ENCODE measurements at places on chromosomes 12 and 14.

GRCh38 chr14:87097015-87097414 lies 896.0 kb downstream of the GALC start:
- no peak for DNase-seq

- DNase-seq, result no peak
These were observed 45.3 kb downstream of the FRS2 start for GRCh38 chr12:69515394-69515930.

GRCh38 chr14:60064491-60065072 lies 27.1 kb upstream of the PCNX4 start:
- DNase-seq, result no peak

- no peak for DNase-seq
These were observed 31.2 kb upstream of the MMP17 start for GRCh38 chr12:131796754-131797587.

DNA sequence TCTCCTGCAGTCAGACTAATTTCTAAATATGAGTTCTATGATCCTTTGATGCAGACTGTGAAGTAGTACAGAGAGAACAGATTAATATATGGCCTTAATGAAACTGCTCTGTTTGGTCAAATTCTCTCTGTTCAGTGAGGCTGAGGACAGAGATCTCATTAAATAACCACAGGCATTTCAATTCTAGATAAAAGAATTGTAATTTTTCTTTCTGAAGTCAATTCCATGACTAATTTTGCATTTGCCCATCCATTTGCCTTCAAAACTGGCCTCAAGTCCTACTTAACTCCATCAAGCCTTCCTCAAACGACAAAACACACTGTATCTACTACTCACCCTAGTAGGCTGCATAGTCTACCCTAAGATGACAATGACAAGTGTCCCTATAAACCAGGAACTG lies 67.1 kb downstream of the DUSP16 start:
- DNase-seq, result no peak

DNA sequence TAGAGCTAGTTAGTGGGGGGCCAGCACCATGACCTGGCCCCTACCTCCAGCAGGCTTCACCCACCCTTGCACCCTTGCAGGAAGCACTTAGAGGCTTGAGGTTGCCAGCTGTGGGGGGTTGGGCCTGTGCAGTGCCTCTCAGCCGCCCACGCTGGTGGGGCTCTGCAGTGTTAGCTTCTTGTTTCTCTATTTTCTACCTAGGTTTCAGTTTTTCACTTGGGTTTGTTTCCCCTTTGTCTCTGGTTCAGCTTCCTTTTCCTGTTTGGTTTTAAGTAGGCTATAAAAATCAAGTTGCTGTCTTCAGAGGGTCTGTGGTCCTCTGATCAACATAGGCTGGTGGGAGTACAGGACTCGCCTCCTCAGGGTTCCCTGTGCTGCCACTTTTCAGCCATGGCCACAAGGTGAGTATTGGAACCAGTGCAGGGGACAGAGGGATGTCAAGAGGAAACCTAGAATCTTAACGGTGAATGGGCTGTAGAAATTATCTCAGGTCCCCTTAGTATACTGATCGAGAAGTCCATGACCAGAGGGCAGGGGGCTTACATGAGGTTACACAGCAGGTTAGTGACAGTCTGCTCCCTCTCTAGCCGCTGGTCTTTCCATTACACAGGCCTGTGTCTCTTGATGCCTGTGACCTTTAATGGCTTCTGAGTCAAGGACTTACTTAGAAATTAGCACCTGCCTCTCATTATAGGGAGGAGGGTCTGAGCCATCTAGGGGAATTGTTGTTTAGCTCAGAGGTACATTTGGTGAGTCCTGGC lies at the start of gene EVL:
Gene EVL (plus strand): TSS at position 312 of the 761 bp plus-strand sequence. CDS start 79 bp downstream, at position 391.
- peak; percentile 74 for DNase-seq

- no peak for DNase-seq
These were observed 23.7 kb downstream of the KCNA1 start for GRCh38 chr12:4933411-4933810.

DNA sequence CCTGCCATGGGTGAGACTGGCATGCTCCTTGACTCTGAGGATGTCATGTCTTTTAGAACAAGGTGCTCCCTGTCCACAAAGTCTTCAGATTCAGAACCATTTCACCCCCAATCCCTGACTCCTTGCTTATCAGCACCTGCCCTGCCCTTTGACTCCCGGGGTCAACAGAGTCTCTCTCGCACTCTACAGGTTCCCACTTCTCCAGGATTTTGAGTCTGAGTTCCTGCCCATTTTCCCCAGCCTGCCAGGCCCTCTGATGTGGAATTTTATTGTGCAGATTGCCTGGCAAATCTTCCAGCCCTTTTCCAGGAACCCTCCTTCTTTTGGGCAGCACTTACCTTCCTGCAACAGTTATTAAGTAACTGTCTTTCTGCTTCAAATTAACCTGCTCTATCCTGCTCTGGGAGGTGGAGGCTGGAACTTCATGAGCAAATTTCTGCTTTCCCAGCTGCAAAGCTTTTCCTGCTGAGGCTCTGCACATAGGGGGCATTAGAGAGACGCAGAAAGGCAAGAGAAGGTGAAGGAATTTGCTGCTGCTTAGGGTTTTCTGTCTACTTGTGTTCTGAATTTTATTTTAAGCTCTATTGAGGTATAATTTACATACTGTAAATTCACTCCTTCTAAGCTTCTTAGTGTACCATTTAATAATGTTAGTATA lies 259.1 kb downstream of the PCNX1 start:
- DNase-seq, result no peak

DNA sequence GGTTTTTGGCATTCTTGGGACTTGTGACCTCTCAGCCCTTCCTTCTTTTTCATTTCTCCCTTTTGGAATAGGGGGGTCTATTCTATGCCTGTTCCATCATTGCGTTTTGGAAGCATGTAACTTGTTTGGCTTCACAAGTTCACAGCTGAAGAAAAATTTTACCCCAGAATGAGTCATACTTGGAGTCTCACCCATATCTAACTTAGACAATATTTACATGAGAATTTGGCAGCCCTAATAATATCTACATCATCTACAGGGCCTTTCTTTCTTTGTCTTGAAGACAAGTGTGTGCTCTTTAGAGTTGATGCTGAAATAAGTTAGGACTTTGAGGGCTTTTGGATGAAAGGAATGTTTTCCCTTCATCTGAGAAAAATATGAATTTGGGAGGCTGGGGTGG lies 1312.9 kb upstream of the FLRT2 start:
- no peak for DNase-seq
